ENCODE measurements at places on chromosomes 4 and X.
A peak's percentile ranks its signal among the peaks of the same experiment; 100 is the strongest.

DNA sequence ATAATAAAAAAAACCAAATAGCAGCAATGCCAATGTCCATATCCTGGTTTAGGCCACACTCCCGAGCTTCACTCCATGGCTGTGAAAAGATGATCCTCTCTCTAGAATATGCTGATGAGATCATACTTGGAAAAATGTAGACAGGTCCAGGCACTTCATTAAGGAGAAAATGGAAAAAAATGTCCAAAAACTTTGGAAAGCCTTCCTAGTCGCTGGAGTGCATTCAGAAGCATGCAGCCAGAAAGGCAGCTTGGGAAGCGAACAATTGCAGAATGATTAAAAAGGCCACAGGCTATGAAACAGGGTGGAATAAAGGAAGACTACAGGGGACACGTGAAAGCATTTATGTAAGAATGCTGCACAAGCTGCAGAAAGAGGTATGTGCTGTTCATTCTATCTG, 165.6 kb upstream of the HCCS start:
- DNase-seq = no peak

DNA sequence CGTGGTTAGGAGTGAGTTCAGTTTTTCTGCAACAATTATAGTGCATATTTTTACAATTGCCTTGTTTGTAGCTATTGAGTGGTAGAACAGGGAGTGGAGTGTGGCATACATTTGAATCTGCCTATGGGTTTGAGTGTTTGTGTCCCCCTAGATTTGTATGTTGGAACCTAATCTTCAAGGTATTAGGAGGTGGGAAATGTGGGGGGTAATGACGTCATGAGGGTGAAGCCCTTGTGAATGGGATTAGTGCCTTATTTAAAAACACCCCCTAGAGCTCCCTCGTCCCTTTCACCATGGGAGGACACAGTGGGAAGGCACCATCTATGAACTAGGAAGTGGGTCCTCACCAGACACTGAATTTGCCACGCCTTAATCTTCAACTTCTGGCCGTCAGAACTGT, 819.6 kb downstream of the NLGN4X start:
- no peak for DNase-seq

DNA sequence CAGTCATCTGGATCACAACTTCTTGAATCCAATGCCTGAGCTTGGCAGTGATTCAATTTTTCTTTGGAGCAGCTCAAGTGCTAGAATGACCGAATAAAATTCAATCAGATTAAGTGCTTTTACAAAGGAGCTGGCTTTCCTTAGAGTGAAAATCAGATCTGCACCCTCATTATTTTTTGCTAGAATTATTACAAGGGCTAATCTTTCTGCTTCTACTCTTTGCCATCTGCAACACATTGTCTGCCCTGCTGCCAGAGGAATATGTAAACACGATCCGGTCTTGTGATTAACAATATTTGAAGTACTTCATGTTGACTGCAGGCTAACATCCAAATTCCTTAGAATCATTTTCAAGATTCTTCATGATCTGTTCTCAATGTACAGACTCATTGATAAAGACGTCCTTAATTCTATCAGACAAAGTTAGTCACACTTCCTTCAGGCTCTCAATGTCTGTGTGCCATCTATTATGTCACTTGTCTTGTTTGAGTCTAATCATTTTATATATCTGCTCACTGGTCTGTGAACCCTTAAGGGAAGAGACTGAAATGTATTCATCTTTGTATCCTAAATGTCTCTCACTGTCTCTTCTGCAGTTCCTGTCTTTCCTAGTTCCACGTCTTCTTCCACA, 531.2 kb downstream of the GALNTL6 start:
- DNase-seq = no peak

GRCh38 chr4:4759883-4760282, 99.6 kb upstream of the MSX1 start:
- no peak for DNase-seq

DNA sequence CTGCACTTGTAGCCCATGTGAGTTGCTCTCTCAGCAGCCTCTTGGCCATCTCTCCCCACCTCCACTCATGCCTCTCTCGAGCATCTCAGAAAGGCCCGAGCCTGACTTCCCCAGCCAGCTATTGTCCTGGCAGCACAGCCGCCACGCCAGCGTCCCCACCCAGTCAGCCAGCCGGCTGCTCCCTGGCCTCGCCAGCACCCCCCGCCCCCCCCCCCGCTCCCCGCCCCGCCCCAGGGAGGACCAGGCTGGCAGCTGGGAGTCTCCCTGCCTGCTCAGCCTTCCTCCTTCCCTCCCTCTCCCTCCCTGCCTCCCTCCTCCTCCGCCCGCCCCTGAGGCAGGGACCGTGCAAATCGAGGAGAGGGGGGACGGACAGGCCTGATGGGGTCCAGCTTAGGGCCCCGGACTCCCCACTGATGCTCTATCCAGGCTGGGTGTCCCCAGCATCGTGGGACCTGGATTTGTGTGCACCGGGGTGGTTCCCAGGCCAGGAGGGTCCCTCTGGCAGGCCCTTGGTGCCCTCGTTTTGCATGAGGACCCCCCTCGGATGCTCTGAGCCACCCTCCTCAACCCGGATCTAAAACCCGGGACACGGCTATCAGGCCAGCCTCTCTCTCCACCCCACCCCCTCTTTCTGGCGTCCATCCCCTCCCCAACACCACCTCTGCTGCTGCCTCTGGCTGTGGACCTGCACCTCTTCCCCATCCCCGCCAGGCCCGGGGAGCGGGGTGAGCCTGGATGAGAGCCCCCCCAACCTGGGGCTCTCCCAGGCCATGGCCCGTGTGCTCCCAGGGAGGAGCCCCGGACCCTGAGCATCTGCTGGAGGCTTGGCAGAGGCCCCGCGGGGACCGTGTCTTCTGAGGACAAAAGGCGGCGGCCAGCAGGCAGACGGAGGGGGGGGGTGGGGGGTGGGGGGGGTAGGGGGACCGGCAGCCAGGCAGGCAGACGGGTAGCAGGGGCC, at the start of gene GPR173:
Gene GPR173, plus strand, starts transcription at position 621 of the 958 bp plus-strand sequence. CDS start 27,833 bp downstream, outside the sequence.
- no peak for DNase-seq

DNA sequence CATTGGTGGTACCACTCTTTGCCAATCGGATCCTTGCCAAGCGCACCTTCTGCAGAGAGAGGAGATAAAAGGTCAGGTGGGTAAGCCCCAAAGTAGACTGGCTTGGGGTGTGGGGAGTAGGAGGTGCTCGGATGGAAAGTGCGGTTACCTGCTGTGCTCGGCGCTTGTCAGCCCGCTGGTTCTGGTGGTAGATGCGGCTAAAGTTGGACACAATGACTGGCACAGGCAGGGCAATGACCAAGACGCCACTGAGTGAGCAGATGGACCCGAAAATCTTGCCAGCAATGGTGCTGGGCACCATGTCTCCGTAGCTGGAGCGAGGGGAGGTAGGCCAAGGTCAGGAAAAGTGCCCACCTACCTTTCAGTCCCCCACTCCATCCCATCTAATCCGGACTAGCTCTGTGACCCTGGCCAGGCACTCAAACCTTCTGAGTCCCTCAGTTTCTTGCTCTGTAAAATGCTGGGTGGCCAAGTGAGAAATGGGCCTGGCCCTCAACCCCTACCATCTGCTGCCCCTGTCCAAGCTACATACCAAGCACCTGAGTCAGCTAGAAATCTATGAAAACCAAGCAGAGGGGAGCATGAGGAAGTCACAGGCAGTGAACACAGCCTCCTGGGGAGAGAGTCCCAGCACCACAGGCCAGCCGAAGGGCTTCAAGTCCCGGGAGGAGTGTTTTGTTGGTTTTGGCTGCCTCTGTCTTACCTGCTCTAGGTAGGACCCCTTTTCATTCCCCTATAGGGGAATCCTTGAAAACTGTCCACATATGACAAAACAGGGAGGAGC, 4.7 kb downstream of the KCND1 start:
- no peak for DNase-seq

GRCh38 chr4:139050446-139050845, 34.9 kb downstream of the NOCT start:
- DNase-seq = no peak

GRCh38 chrX:140920416-140920815, 82.0 kb upstream of the SPANXB1 start:
- DNase-seq = no peak

GRCh38 chr4:18291256-18291655, 269.7 kb upstream of the LCORL start:
- no peak for DNase-seq

- DNase-seq = peak; percentile 5
Observed at GRCh38 chr4:86359944-86360478, at the start of gene MAPK10. TSS of gene MAPK10 (minus strand) at chr4:86360053.

- no peak for DNase-seq
Observed at GRCh38 chrX:120794525-120794975, 81.1 kb downstream of the CT47B1 start.

DNA sequence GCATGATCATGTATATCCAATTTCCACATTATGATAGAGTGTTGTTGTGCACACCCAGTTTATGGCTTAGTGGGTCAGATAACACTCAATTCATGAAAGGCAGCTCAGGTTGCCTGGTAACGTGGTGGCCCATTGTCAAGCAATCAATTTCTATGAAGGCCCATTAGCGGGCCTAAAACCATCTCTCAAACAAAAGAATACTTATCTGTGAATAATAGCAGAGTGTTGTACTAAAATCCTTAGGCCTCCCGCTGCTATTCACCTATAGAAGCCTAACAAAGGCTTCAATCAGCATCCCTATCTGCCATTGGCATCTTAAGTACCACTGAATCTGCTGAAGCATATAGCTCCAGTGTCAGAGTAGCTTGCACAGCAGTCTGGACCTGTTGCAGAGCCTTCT, 849.6 kb upstream of the POU3F4 start:
- no peak for DNase-seq

GRCh38 chr4:78432896-78433295, 118.7 kb upstream of the ANXA3 start:
- DNase-seq = no peak

GRCh38 chr4:82569076-82569475, 7.3 kb upstream of the TMEM150C start:
- DNase-seq = no peak

DNA sequence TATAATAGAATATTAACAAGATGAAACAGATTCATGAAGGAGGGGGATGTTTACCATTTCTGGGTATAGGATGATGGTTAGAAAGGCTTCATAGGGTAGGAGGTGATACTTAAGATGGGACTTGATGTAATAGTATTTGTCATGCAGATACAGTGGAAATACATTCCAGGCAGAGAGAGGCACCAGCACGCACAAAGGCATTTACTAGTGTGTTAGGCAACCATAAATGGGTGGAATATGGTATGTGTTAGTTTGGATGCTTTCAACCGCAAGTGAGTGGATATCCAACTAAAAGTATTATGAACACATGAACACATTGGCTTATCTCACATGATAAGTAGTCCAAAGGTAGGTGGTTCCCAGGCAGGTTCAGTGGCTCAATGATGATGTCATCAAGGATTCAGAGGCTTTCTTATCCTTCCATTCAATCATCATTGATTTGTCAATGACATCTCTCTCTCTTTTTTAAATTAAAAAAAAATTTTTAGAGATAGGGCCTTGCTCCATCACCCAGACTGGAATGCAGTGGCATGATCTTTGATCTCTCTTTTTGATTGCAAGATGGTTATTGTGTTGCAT, 12.7 kb upstream of the STARD8 start:
- DNase-seq = no peak

DNA sequence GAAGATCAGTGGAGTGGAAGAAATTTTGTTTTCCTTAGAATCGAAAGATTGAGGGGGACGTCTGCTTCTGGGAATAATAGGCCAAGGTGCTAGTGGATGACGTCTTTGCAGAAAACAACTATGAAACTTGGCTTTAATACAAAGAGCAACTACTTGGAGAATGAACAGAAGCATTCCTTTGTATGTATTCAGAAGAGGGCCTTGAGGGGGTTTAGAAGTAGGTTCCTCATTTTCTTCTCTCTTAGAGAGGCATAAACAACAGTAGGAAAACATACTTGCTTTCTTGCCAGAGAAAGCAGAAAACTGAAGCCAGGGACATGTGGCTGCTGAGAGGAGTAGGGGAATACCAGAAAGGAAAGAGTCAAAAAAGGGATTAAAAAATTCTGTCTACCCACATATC, 167.8 kb downstream of the ZNF330 start:
- DNase-seq = no peak

DNA sequence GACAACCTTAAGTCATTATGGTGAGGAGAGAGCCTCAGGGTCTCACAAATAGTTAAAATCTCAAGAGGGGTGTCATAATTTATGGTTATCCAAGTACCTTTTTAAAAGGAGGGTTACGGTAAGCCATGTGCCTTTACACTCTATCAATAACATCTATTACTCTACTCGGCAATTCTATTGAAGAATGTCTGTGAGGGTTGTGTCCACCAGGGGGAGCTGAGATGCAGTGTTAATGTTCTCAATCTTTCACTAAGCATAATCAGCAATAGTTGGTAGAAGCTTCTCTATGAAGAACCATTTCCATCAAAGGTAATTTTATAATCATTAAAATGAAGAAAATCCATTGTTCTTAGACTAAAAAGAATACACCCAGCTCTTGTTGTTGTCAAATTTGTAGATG, 457.4 kb downstream of the CENPC start:
- DNase-seq = peak; percentile 6

DNA sequence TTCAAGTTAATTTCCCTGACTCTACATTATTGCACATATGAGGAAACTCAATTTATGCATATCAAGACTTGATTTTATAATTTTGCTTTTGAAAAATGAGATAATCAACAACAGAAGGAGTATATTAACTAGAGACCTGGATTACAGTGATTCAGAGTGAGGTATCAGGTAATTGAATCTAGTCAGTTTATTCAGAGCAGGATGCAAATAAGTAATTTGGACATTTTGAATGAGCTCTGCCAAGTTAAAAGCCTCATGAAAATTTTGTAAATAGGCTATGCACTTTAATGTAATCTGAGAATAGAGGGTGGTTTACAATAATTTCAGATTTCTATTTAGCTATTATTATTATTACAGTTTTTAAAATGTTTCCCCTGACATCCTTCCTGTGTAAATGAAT, 203.7 kb upstream of the EMCN start:
- no peak for DNase-seq

GRCh38 chr4:140085062-140085622, 68.8 kb downstream of the MAML3 start:
- no peak for DNase-seq

GRCh38 chr4:67929426-67929825, 33.9 kb downstream of the TMPRSS11A start:
- no peak for DNase-seq

DNA sequence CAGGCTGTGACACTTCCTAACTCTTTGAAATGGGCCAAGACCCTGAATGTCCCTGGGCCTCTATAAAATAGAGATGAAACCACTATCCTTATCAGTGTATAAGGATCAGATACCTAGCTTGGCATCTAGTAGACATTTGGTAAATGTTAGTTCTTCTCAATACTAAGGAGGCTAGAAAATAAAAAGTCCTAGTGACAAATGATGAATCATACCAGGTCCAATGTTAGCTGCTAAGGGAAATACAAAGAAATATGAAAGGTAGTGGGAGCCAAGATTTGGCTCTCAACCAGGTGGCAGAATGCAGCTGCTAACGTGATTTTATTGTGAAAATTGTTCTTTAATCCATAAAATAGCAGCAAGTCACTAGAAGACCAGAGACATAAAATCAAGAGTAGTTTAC, 19.8 kb upstream of the PPARGC1A start:
- DNase-seq = no peak

All from activated T-cell treated with anti-CD3 and anti-CD28 coated beads for 4 hours (primary cell).